T follicular helper cell (primary cell): ENCODE measurements at places on chromosomes 6 and 20.

GRCh38 chr6:63269470-63269869, 50.3 kb downstream of the LGSN start:
- no peak for DNase-seq

GRCh38 chr6:37242429-37243052, 15.0 kb upstream of the TBC1D22B start:
- DNase-seq: no peak

- DNase-seq: no peak
Measured at GRCh38 chr20:32052778-32053362, 828 bp downstream of the HCK start.

GRCh38 chr6:163626073-163626867, 211.8 kb downstream of the QKI start:
- DNase-seq: no peak

- no peak for DNase-seq
Measured at GRCh38 chr6:43715056-43715788, 27.6 kb upstream of the MRPS18A start.

- no peak for DNase-seq
Measured at GRCh38 chr6:135012764-135013163, 41.9 kb downstream of the HBS1L start.
